Renal cortical epithelial cell (primary cell): ENCODE measurements at places on chromosomes 2 and 18. TPM values are rescaled to one million over a fixed set of nuclear protein-coding genes. Genes with fewer than 3 reads are reported as not detected.

The ACYP2 gene
- 5.0 and 13.6 TPM in 2 replicates for total RNA-seq

The GNAL gene
- total RNA-seq = 0.87 and 0.94 TPM in 2 replicates

GRCh38 chr2:37375741-37376288 lies 31.4 kb downstream of the QPCT start:
- DNase-seq = no peak

GRCh38 chr2:20050646-20051531 lies 539 bp downstream of the LAPTM4A start:
- peak; percentile 59 for DNase-seq

The DSEL gene
- total RNA-seq = 8.7 and 10.7 TPM in 2 replicates

DNA sequence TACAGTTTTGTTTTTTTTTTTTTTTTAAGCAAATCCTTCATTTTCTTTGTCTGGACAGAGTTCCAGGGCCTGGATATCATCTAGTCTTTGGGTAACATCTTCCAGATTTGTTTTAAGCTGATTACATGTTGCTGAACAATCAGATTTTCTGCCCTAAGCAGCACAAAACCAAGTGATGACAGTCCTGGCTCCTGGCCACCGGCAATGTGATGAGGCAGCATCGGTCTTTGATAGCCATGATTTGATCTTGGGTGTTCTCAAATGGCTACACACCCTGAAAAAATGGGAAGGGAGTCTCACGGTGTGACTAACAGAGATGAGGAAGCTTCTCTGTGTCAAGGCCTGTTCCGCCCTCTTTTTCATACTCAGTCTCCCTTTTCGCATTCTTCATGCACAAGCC lies 708.6 kb upstream of the ZEB2 start:
- DNase-seq = no peak

DNA sequence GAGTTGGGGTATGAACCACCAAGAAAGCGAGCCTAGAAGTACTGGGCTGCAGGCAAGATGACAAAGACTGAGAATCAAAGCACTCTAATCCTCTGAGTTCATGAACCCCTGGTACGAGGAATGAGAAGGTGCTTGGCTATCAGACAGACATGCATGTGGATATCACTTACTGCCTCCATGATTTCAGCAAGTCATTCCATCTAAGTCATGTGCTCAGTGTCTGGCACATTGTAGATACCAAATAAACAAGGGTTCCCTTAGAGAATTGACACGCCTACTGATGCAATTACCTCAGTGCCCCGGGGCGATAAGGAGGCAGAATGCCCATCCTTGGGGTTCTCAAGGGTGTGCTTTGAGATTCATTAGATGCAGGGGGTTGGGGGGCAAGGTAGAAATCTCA lies 125.6 kb upstream of the PKDCC start:
- peak; percentile 60 for DNase-seq

- DNase-seq = no peak
Measured at GRCh38 chr2:203893840-203894239, 26.3 kb downstream of the CTLA4 start.

The ITGB6 gene
- total RNA-seq = 259 and 383 TPM in 2 replicates

The ARHGEF33 gene
- total RNA-seq = 0.99 TPM in 1 of 2 replicates, not detected in the other

DNA sequence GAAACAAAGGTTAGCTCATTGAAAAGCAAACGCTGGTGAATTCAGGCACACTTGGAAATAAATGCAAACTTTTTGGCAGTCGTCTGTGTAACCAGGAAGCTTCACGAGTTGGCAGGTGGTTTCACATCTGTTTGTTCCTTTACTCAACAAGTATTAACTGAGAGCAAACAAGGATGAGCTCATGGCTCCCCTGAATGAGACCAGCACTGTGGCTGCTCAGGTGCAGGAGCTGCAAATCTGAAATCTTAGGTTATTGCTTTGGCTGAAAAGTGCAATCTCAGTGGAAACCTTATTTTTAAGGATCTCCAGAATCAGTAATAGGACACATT lies 46.3 kb downstream of the SH3RF3 start:
- DNase-seq = no peak

The KLHL14 gene
- 0.87 and 10.8 TPM in 2 replicates for total RNA-seq

GRCh38 chr2:119702203-119702917 lies 23.4 kb downstream of the TMEM177 start:
- no peak for DNase-seq

GRCh38 chr2:50782543-50782942 lies 249.4 kb downstream of the NRXN1 start:
- no peak for DNase-seq
